Upper lobe of left lung (tissue), 6 donors: ENCODE measurements at places on chromosomes 4 and X.

DNA sequence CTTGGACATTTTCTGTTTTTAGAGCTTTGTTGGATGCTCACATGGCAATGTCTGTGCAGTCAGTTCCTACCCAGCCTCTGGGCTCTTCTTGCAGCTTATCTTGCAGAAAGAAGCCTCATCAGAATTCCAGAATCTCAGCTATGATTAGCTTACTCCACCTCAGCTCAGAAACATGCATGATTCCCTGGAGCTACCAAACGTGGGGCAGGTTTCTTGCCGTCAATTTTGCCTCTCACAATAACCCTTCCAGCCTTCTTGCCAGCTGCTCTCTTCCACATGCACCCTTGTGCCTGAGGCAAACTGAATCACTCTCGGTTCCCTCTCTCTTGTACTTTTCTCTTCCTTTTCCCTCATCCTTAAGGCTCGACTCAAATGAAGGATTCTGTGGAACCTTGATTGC lies 141.4 kb downstream of the PTTG2 start:
- no peak for DNase-seq

DNA sequence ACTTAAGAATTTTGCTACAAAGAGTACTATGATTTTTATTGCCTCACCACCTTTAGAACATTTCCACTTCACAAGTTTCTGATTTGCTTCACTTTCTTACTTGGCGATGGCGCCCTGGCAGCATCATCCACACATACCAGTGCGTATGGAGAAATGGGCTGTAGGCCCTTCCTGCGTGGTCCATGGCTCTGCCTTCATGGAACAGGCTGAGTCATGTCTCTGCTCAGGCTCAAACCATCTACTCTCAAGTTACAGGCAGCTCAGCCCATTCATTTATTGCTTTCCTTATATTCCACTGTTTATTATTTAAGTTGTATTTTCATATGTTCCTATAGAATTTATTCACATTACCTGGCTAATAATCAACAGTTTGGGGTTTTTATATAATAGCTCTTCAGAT lies 21.1 kb downstream of the CASP3 start:
- DNase-seq, result no peak

DNA sequence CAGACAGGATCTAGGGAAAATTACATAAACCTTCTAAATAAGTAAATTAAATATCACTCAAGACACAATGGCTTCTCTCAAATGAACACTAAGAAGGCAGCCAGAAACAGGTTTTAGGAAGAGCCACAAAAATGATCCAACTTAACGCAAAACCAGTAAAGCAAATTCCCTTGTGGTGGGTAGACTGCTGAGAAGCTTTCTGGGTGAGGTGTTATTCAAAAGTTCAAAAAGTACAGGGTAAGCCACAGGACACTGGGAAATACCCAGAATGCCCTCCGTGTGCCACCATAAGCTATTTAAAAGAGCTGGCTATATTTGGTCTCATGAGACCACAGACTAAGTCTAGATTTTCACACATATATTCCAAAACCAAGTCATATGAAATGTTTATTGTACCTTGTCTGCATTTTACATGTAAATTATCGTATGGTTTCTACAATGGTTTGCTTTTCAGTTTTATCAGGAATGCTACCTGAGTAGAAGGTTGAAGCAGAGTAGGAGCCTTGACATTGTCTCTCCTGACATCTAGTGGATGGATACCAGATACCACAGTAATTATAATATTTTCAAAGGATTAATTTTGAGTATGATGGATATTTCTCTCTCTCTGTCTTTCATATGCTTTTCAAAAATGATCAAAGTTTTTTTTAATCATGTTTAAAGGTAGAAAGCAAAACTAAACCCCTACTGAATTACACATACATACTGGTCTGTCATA lies 109.3 kb upstream of the KLHL13 start:
- DNase-seq, result no peak

DNA sequence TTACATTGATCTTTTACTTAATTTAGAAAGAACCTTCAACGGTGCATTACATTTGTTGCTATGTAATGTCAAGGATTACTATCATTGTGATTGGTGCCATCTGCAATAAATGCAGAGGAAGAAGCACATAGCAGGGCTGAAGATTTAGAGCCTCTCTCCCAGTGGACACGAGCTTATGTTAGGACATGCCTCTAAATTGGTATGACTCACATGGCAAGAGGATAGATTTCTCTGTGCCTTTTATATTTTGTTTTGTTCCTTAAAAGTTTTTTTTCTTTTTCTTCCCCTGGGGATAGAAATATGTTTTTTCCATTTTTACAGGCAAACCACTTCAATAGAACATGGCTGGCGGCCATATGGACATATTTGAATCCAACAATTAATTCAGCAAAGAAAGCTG lies 205.0 kb upstream of the HAND2 start:
- no peak for DNase-seq

- DNase-seq, result no peak
These were observed 26.0 kb downstream of the ADD1 start for GRCh38 chr4:2869659-2870058.

DNA sequence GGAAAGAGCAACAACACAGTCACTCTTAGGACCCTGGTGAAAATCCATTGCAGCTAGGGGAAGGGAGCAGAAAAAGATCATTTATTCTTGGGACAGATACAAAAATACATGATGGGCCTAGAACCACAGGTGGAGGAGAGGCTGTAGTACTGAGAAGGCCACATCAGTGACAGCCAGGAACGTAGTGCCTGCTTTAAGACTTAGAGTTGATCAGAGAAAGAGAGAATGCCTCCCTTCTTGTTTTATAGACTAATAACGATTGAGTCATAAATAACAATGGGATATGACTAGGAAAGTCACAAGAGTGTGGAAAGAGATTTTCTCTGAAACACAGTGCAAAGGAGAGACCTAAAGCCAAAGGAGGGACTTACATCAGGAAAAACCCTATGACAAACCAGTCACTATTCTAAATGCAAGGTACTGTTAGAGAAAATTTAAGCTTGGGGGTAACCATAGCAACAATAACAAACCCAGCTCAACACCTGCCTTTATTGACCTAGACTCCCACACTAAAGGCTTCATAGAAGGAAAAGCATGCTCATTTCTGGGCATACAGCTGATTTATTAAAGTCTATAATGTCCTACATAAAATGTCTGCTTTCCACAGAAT lies 1015.0 kb upstream of the GRID2 start:
- no peak for DNase-seq

DNA sequence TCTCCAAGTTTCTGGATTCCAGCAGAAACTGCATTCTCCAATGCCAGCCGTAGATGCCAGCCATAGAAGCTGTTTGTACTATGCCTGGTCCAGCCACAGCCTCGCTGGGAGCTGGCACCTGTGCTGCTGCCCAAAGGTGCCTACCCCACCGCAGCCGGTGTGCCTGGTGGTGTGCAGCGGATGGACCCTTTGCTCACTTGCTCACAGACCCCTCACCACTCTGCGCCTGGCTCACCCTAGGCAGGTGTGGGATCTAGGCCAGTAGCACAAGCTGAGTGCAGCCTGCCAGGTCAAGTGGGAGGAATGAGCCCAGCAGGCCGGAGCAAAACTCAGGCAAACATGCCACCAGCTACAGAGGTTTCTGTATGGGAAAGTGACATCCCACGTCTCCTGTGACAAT lies 463.2 kb downstream of the ADGRL3 start:
- DNase-seq, result no peak

GRCh38 chrX:11431786-11432185 lies 138.6 kb downstream of the AMELX start:
- DNase-seq, result no peak

GRCh38 chr4:138841343-138841742 lies 174.2 kb upstream of the NOCT start:
- DNase-seq, result no peak

DNA sequence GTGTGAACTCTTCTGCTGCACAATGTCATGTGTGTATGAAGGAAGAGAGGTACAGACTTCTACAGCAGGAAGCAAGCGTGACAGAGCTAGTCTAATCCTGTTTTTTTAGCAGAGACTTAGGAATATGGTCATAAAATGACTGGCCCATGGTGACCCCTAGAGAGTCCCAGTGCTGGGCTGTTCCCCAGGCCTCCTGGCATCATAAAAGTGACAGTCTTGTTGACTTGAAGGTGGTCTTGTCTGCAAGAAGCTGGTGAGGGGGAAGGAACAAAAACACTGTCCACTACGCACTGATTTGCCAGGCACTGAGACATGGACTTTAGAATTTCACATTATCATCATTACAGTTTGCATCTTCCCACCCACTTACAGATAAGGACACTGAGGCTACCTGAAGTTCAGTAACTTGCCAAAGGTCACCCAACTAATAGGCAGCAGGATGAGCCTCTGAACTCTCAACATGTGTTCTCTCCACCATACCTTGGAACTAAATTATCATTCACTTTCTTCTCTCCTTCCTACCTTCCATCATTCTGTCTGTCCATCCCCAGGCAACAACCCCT lies 63.0 kb downstream of the HADH start:
- no peak for DNase-seq

DNA sequence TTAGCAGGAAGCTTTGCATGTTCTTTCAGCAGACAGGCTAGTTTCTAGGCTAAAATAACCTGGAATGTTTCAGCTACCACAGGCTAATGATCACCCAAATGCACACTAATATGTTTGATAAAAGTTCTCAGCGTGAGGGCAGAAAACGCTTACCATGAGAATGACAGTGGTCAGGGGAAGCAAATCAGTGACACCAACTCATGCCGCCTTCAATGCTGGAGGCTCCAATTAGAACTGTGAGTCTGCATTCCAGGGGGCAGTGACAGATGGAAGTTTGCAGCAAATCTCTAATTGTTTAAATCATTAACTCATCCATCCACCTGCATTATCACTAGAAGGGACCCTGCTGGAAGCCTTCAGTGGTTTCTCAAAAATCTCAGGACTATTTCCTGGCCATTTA lies 43.2 kb downstream of the ANOS1 start:
- no peak for DNase-seq

GRCh38 chr4:41538017-41538733 lies at the start of gene LIMCH1:
TSS of gene LIMCH1 (plus strand) at chr4:41538157. CDS start at chr4:41605996, 67,839 bp downstream.
- DNase-seq, result no peak

- no peak for DNase-seq
These were observed 113.1 kb upstream of the INPP4B start for GRCh38 chr4:142959173-142959572.

GRCh38 chrX:120755066-120755846 lies 120.4 kb downstream of the CT47B1 start:
- no peak for DNase-seq

DNA sequence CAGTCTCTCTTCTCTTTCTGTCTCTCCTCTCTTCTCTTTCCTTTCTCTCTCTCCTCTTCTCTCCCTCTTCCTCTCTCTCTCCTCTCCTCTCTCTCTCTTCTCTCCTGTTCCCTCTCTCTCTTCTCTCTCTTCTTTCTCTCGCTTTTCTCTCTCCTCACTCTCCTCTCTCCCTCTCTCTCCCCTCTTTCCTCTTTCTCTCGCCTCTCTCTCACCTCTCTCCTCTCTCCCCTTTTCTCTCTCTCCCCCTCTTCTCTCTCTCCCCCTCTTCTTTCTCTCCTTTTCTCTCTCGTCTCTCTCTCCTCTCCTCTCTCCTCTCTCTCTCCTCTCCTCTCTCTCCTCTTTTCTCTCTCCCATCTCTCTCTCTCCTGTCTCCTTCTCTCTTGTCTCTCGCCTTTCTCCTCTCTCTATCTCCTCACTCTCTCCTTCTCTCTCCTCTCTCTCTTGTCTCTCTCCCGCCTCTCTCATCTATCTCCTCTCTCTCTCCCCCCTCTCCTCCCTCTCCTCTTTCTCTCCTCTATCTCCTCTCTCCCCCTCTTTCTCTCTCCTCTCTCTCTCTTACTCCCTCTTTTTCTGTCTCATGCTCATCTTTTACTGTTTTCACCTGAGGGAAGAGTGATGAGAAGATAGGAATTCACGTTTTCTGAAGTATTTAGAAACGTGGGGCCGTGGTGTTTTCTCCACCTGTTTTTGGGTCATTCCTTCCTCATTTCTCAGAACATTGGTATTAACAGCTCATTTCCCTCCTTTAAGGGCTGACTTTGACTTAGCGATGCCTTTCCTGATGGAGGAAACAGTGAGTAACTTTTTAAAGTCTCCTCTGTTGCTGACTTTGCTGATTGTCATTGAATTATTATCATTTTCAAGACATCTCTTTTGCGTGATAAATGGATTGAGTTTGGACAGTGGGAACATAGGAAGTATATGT lies 80.6 kb upstream of the CD99 start:
- no peak for DNase-seq

DNA sequence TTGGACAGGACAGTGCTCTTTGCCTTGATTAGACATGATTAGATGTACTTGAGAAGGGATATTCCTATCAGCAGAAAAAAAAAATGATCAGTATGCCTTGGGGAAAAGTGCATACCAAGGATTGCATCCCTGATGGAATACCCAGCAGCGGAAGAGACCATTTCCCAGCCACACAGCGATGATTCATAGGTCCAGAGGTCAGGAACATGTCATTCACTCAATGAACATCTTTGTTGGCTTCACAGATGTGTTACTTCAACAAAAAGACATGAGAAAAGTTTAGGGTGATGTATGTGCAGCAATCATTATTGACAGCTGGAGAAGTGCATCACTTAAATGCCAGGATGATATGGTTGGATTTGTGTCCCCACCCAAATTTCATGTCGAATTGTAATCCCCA lies 293.5 kb downstream of the ZNF674 start:
- no peak for DNase-seq
